Forelimb muscle (tissue), 1 donor: ENCODE measurements at places on chromosomes 5 and 9. TPM values are rescaled to one million over a fixed set of nuclear protein-coding genes. Genes with fewer than 3 reads are reported as not detected.

Gene BRD9
- polyA plus RNA-seq, result 26.9 TPM

Gene CORO2A
- polyA plus RNA-seq, result 0.32 TPM

Gene CCIN
- 0.58 TPM for polyA plus RNA-seq

Gene PPP3R2
- not detected for polyA plus RNA-seq

Gene JAKMIP2
- polyA plus RNA-seq, result 1.4 TPM

Gene IFNB1
- polyA plus RNA-seq, result not detected

Gene TAF11L10
- not detected for polyA plus RNA-seq

Gene PRSS3
- not detected for polyA plus RNA-seq

Gene OR1J2
- polyA plus RNA-seq, result not detected

GRCh38 chr5:81747030-81747429 lies 3.9 kb downstream of the SSBP2 start:
- no peak for DNase-seq

GRCh38 chr9:21672140-21672539 lies 130.3 kb upstream of the MTAP start:
- DNase-seq, result no peak

DNA sequence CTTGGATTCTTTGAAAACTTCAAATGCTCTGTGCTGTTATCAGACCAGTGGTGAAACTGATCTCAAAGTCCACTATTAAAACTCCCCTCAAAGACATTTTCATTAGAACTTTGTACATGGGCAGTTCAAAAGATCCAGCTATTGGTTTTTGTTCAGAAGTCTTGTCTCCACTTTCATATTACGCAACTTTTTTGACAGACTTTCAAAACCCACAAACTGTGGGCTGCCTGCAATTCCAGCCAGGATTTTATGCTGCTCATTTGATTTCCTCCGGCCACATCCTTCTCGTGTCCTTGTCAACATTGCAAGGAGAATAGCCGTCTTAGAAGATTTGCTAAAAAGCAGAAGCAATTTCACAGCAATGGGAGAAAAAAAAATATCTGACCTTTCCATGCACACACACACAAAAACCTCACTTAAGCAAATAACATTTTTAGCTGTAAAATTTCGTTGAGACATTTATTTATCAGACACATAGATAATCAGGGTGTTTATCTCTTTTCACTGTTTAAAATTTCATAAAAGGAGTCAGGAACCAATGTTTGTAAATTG lies 1990.5 kb downstream of the MAT2B start:
- no peak for DNase-seq

DNA sequence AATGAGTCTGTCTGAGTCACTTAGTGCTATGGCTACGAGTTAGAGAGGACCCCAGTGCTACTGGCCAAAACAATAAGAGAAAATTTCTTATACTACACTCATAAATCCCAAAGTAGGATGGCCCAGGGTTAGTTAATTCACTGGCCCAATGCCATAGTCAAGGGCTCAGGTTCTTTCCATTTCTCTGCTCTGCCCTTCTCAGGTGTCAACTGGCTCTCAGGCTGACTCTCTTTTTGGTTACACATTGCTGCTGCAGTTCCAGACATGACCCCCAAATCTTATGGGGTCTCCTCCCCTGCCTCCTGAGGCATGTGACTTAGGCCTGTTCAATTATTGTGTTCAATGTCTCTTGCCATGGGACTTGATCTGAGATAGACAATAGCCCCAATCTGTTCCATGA lies 70.4 kb downstream of the ARHGEF37 start:
- DNase-seq, result no peak

DNA sequence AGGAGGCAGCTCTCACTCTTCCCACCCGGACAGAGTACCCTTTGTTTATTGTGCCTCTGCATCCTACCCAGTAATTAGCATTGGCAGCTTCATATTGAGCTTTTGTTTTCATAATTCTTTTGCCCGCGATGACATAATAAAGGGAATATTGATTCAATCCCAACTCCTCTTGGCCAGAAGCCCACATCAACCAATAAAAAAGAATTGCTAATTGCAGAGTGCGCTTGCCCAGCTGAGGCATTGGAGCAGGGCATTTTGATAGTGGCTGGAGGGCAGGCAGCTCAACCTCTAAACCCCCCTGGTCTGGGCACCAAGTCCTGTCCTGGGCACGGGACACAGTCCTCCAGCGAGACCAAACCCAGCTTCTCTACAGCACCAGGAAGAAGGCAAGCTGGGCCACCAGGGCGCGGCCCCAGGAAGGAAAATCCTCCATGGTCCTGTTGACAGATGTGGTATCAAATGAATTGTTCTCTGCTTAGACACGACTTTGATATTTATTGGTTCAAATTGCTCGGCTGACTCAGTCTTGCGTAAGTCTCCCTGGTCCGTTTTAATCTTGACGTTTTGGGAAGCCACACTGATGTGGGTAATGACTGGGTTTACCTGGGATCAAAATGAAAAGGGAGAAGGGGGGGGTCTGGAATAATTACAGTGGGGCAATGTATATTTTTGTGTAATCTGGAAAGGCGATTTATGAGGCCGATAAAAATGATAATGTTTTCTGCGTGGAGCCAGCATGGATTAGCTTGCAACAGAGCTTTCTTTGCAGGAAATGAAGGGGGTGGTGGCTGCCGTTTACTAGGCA lies 220.7 kb upstream of the MSX2 start:
- DNase-seq, result no peak

DNA sequence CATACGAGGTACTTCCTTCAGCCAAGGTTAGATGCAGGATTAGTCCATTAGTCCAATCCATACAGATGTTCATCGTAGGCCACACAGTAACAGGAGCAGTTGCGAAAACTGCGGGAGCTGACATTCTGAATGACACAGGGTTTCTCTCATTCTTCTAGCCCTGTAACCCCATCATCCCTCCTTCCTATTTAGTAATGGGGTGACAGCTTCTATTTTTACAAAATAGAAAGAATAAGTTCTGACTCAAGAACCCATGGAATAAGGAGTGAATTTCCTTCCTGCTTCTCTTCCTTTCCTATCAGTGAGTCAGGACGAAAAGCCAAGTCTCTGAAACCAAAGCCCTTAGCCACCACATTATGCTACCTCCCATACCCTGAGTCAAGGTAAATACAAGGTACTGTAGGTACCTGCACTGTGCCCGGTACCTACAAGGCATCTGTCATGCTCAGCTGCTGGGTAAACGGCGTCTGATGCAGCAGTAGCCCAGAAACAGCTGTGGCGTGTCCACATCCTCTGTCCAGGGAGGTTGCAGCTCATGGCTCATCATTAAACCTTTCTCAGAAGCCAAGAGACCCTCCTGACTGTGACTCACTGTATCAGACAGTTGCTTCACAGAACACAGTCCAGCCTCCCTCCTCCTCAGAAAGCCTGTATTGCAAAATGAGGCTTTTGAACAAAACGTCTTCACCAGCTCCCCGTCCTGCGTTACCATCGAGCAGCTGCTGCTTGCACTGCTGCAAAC lies 84.2 kb downstream of the ESM1 start:
- DNase-seq, result no peak

DNA sequence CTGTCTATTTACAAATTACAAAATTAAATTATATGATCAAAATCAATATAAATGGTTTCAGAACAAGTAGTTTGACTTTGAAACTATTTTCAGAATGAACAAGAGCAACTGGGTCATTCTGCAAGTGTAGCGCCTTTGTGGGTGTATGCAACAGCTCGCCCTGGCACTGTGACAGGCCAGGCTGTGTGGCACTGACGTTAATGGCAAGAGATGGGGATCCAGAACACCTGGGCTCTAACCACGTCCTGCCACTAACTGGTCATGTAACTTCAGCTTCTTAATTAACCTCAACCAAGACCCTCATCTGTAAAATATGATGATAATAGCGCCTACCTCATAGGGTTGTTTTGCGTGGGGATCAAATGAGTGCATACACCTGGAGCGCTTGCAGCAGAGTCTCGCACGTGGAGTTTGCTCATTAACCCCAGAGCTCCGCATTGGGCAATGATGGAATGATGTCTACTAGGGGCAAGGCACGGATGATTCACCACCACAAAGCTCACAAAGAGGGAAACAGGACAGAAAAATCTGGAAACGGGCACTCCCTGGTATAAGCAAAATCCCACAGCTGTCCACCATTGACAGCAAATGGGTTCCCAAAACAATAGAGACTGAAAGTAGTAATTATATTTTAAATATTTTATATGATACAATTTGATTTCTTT lies 639.4 kb downstream of the SEMA5A start:
- no peak for DNase-seq

DNA sequence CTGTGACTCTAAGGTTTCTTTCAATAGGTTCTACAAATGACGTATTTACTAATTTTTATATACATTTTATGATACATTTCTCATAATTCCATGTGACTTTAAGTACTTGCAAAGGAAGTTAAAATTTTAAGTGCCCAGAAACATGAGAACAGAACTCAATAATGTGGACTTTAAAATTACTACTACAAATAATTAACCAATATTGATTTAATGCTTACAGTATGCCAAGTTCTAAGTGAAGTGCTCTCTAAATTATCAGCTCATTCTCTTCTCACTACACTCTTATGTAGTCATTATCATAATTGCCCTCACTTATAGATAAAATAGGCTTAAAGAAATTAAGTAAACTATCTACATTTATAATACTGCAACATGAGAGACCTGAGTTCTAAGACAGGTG lies 1690.7 kb upstream of the CDH9 start:
- no peak for DNase-seq

DNA sequence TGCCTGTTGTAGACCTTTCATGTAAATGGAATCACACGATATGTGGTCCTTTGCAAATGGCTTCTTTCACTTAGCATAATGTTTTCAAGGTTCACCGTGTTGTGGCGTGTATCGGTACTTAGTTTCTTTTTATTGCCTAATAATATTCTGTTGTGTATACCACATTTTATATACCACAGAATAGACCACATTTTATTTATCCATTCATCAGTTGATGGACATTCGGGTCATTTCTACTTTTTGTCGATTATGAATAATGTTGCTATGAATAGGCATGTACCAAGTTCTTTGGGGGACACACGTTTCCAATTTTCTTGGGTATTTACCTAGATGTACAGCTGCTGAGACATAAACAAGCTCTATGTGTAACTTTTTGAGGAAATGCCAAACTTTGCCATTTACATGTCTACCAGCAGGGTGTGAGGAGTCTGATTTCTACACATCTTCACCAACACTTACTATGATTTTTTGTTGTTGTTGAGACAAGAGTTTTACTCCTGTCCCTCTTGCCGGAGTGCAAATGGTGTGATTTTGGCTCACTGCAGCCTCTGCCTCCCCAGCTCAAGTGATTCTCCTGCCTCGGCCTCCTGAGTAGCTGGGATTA lies 144.7 kb downstream of the RGS3 start:
- DNase-seq, result no peak

- DNase-seq, result peak; percentile 70
Observed at GRCh38 chr9:118985851-118986250, 383.4 kb downstream of the BRINP1 start.

- no peak for DNase-seq
Observed at GRCh38 chr5:11584017-11584416, 320.2 kb downstream of the CTNND2 start.
